ENCODE measurements at places on chromosomes 12 and 14. TPM values are rescaled to one million over a fixed set of nuclear protein-coding genes. Genes with fewer than 3 reads are reported as not detected.
A peak's percentile ranks its signal among the peaks of the same experiment; 100 is the strongest.

DNA sequence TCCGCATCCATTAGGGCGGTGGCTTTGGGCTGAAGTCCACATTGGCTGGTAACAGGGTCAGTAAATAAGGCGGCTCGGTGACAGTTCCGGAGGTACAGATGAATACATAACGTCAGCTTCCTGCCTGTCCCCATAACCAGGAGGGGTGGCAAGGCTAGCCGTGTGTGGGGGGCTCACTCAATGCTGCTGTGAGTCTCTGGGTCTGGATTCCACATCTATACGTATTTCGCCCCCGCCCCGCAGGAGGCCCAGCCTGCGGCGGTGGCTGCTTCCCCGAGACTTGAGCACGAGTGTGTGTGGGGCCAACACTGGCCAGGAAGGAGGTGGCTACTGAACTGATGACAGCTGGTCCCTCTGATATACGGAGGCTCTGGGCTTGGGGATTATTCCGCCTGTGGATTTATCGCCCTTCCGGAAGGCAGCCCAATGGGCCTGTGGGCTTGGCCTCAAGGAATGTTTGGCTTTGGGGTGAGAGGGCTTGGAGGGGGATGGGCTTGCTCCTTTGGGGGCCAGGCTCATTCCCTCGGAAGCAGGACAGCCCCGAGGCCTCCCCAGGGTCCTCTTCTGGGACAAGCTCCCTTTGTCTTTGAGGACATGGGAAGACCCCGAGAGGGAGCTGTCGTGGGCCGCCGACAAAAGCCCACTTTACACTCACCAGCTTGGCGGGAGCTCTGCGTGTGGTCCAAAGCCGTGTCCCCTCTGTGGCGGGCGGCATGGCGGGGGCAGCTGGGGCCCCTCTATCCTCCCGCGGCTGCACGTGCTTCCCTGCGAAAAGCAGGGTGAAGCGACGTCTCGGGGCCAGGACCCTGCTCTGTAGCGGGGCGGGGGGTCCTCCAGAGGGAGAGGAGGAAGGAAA lies 82.1 kb downstream of the KIF26A start:
- no peaks in the 10 kb centered on the region for H3K27me3 ChIP-seq
- no peak overlapping the region for H3K27ac ChIP-seq
- DNase-seq = no peak
- no peaks in the 10 kb centered on the region for H3K4me1 ChIP-seq
- H3K36me3 ChIP-seq = no peaks in the 10 kb centered on the region

DNA sequence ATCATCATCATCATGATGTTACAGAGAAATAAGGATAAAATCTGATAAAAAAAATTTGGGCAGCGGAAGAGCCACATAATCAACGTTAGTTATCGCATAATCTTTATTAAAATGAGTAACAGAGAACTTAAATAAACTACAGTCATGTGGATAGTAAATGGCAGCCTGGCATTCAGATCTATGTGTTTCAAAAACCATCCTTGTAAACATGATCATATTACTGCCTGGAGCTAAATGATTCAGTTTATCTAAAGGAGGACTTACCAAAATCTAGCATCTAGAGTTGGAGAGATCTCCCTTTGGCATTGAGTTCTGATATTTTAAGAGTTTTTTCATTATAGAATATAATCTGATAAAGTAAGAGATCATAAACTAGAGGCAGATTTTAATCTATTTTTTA lies 200.1 kb upstream of the MGAT4C start:
- H3K27ac ChIP-seq = no peak overlapping the region
- no peak overlapping the region for H3K4me3 ChIP-seq
- H3K4me1 ChIP-seq = no peaks in the 10 kb centered on the region
- DNase-seq = no peak
- no peaks in the 10 kb centered on the region for H3K36me3 ChIP-seq

KRT72 gene
- total RNA-seq = not detected

COCH gene
- total RNA-seq = 1.4 TPM

- no peaks in the 10 kb centered on the region for H3K27me3 ChIP-seq
- no peaks in the 10 kb centered on the region for H3K36me3 ChIP-seq
- no peak for DNase-seq
- H3K4me1 ChIP-seq = peaks cover 5% of the 10 kb centered on the region
Measured at GRCh38 chr14:68449561-68450181, 343.2 kb downstream of the ZFP36L1 start.

TSPAN11 gene
- 14.1 TPM for total RNA-seq

GRCh38 chr12:27552886-27553560 lies 29.0 kb downstream of the PPFIBP1 start:
- no peaks in the 10 kb centered on the region for H3K36me3 ChIP-seq
- no peaks in the 10 kb centered on the region for H3K27me3 ChIP-seq
- no peak for DNase-seq
- H3K4me3 ChIP-seq = no peak overlapping the region
- H3K4me1 ChIP-seq = peaks cover 15% of the 10 kb centered on the region

- no peaks in the 10 kb centered on the region for H3K4me1 ChIP-seq
- peak within 1 kb of the TSS; percentile 94 for H3K4me3 ChIP-seq
- no peaks in the 10 kb centered on the region for H3K27me3 ChIP-seq
- no peaks in the 10 kb centered on the region for H3K36me3 ChIP-seq
Measured at GRCh38 chr14:37197421-37198272, at the start of gene MIPOL1. MIPOL1 (plus strand) TSS chr14:37197937; CDS start chr14:37247889, 49,952 bp downstream.

DNA sequence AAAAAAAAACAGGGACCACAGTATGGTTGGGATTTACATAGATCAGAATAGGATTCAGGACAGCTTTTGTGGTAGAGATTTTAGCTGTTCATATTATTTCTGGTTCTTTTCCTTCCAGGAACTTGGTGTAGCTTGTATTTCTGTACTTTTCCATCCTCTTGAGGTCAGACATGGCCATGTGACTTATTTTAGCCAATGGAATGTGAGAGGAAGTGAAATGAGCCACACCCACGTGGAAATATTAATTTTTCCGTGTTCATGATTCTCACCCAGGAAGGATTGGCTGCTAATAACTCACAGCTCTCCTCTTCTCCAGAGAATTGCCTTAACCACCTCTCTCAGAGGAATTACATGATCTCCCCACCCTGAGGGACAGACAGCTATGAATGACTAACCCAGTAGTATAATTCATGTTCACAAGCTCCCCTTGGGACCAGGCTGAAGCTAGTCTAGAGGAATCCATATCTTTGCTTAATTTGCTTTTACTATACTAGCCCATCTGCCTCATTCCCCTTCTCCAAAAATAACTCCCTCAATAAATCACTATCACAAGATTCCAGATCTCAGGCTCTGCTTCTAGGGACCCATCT lies 340.4 kb downstream of the NUAK1 start:
- H3K4me1 ChIP-seq = no peaks in the 10 kb centered on the region
- no peaks in the 10 kb centered on the region for H3K36me3 ChIP-seq
- H3K27ac ChIP-seq = no peak overlapping the region
- no peak for DNase-seq

FGF23 gene
- not detected for total RNA-seq

- H3K27ac ChIP-seq = no peak overlapping the region
- H3K36me3 ChIP-seq = no peaks in the 10 kb centered on the region
- H3K4me3 ChIP-seq = no peak overlapping the region
- no peaks in the 10 kb centered on the region for H3K27me3 ChIP-seq
- no peaks in the 10 kb centered on the region for H3K4me1 ChIP-seq
Measured at GRCh38 chr14:95948558-95948981, 71.9 kb downstream of the TUNAR start.

DNA sequence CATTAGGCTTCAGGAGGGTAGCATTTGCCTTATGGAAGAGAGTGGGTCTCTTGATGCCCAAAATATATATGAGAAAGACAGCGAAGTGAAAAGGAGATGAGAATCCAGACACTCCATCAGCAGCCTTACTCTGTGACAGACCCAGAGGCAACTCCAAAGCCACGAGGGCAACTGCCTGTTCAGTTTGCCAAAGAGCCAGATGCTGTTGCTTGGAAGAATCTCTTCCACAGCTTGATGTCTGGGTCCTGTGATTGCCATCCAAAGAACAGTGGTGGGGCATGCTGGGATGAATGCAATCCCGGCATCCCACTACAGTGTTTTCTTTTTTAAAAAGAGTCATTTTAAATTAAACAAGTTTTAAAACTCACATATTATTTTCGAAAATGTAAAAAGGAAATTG lies 10.9 kb upstream of the OTX2 start:
- no peaks in the 10 kb centered on the region for H3K36me3 ChIP-seq
- no peaks in the 10 kb centered on the region for H3K4me1 ChIP-seq
- DNase-seq = no peak
- H3K4me3 ChIP-seq = no peak overlapping the region

DNA sequence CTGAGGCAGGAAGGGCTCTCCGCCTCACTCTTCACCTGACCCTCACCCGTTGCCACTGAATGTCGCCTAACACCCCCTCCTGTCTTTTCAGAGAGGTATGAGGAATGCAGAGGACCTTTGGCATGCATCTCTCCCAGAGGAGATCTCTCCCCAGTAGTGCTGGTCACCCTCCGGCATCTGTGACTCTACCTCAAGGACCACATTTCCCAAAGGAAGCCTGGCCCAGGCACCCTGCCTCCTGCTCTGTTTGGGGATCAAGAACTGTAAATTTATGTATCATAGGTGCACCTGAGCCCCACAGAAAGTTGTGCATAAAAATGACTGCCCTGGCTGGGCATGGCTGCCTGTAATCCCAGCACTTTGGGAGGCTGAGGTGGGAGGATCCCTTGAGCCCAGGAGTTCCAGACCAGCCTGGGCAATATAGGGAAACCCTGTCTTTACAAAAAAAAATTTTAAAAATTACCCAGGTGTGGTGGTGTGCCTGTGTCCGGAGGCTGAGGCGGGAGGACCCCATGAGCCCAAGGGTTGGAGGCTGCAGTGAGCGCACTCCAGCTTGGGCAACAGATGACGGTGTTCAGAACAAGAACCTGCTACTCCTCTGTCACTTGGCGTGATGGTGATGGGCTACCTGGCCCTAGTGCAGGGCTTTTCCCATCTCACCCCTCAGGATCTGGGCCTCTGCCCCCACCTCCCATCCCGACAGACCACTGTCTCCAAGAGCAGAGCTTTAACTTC lies 13.7 kb downstream of the TNFRSF1A start:
- no peak overlapping the region for H3K4me3 ChIP-seq
- peaks cover 6% of the 10 kb centered on the region for H3K36me3 ChIP-seq
- DNase-seq = no peak
- no peak overlapping the region for H3K27ac ChIP-seq
- H3K27me3 ChIP-seq = no peaks in the 10 kb centered on the region

DLK1 gene
- not detected for total RNA-seq

LYZ gene
- total RNA-seq = 38.7 TPM

- no peaks in the 10 kb centered on the region for H3K27me3 ChIP-seq
- H3K4me3 ChIP-seq = no peak overlapping the region
- H3K27ac ChIP-seq = no peak overlapping the region
- DNase-seq = no peak
- peaks cover 5% of the 10 kb centered on the region for H3K36me3 ChIP-seq
- no peaks in the 10 kb centered on the region for H3K4me1 ChIP-seq
Measured at GRCh38 chr14:63287666-63288483, 30.9 kb downstream of the GPHB5 start.

SLC35F4 gene
- not detected for total RNA-seq

DNA sequence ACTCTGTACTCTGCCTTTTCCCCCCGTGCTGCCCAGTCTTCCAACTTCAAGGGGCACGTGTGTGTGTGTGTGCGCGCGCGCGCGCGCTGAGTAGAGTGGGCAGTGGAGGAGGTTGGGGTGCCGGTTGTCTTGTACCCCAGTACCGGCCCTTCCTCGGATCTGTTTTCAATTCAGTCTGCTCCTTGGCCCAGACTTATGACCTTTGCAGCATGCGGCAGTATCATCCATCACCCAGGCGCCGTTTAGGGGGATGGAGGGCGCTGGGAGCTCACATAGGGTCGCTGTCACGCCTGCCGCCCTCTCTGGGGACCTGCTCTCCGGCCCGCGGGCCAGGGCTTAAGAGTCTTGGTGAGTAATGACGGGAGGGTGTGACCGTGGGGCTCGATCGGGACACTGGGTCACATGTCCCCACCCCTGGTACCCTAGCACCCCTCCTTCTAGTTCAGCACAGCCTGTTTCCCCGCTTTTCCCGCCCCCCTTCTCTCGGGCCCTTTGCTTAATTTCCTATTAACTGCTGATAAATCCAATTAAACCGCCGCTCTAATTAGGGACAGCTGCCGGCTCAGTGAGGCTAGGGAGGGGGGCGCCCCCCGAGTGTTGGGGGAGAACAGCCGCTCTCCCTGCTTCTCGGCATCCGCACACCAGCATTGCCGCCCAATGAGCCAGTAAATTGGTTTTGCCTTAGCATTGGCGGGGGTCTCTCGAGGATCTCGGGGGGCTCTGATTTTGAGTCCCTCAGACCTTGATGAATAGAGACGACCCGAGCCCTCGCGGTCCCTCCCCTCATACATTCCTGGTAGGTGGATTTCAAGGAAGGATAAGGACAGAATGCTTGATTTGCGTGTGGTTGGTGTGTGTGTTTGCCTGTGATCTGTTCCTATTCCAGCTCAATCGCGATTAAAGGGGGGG lies 9.3 kb downstream of the STAC3 start:
- no peaks in the 10 kb centered on the region for H3K36me3 ChIP-seq
- H3K4me3 ChIP-seq = no peak overlapping the region
- H3K4me1 ChIP-seq = no peaks in the 10 kb centered on the region
- no peak overlapping the region for H3K27ac ChIP-seq
- no peaks in the 10 kb centered on the region for H3K27me3 ChIP-seq

- no peak overlapping the region for H3K4me3 ChIP-seq
- H3K27ac ChIP-seq = no peak overlapping the region
- no peaks in the 10 kb centered on the region for H3K27me3 ChIP-seq
- H3K36me3 ChIP-seq = no peaks in the 10 kb centered on the region
- no peaks in the 10 kb centered on the region for H3K4me1 ChIP-seq
- DNase-seq = no peak
Measured at GRCh38 chr12:11228296-11228879, 41.1 kb downstream of the PRB3 start.

DNA sequence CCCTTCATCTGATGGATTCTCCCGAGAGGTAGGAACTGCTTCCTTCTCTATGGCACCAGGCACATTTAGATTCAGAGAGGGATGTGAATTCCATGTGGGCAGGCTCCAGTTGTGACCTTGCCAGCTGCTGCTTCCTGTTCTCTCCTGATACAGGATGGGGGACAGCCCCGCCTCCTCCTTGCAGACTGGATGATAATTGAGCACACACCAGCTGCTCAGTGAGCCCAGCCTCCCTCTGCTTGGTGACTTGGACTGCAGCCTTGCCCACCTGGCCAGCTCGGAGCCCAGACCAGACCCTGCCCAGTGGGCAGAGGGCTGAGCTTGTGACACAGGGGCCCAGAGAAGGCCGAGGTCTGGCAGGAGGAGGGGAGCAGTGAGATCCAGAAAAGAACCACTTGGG lies 90.2 kb downstream of the CALM1 start:
- no peak for DNase-seq
- no peaks in the 10 kb centered on the region for H3K36me3 ChIP-seq
- no peaks in the 10 kb centered on the region for H3K27me3 ChIP-seq
- no peaks in the 10 kb centered on the region for H3K4me1 ChIP-seq
- H3K4me3 ChIP-seq = no peak overlapping the region

ACTR6 gene
- 21.4 TPM for total RNA-seq

- H3K27me3 ChIP-seq = no peaks in the 10 kb centered on the region
- H3K4me1 ChIP-seq = no peaks in the 10 kb centered on the region
- H3K36me3 ChIP-seq = peaks cover 3% of the 10 kb centered on the region
- DNase-seq = no peak
Measured at GRCh38 chr12:41511247-41511646, 323.1 kb downstream of the PDZRN4 start.

- no peaks in the 10 kb centered on the region for H3K27me3 ChIP-seq
- no peak overlapping the region for H3K27ac ChIP-seq
- no peak overlapping the region for H3K4me3 ChIP-seq
- no peaks in the 10 kb centered on the region for H3K36me3 ChIP-seq
- no peaks in the 10 kb centered on the region for H3K4me1 ChIP-seq
Measured at GRCh38 chr12:109624467-109624866, 50.9 kb downstream of the MVK start.

TGFB3 gene
- total RNA-seq = 134 TPM

- peaks cover 3% of the 10 kb centered on the region for H3K4me1 ChIP-seq
- no peak for DNase-seq
- H3K4me3 ChIP-seq = no peak overlapping the region
- H3K27me3 ChIP-seq = no peaks in the 10 kb centered on the region
- H3K27ac ChIP-seq = no peak overlapping the region
- no peaks in the 10 kb centered on the region for H3K36me3 ChIP-seq
Measured at GRCh38 chr14:95287176-95287754, 32.4 kb downstream of the CLMN start.
